Neural progenitor cell (in vitro differentiated cells): ENCODE measurements at places on chromosomes 11 and 22. TPM values are rescaled to one million over a fixed set of nuclear protein-coding genes. Genes with fewer than 3 reads are reported as not detected.

CALCA gene
- not detected in 2 replicates for total RNA-seq

MRGPRG gene
- total RNA-seq, result not detected in 2 replicates

- DNase-seq, result peak; percentile 44
Measured at GRCh38 chr11:64245797-64246620, 734 bp downstream of the PPP1R14B start.

ABCG4 gene
- total RNA-seq, result 0.24 and 0.65 TPM in 2 replicates

DNA sequence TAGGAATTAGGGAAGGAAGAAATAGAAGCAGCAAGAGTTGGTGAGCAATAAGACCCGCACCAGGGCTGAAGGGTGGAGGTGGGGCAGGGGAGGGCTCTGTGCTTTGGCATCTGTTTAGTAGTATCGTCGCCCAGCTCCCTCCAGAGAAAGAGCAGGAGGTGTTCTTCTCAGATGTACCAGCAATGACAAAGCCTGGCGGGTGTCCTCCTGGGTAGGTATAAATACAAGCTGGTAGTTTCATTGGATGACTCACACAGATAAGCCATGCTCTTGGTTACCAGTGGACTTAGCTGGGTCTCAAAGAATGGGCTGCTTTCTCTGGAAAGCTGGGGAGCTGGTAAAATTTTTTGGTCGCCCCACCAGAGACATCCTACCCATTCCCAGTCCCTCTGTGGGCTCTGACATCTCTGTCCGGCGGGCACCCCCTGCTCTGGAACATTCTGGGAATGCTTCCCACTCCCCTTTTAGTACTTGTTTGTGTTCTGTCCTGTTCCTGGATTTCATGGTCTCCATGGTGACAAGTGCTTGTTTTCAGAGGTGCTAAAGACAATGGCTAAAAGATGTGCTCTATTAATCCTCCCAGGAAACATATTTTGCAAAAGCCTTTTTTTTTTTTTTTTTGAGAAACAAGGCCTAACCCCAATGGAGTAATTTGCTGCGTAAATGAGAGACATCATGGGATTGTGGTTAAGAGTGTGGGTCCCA lies 15.4 kb upstream of the TUBA8 start:
- DNase-seq, result no peak

PKDREJ gene
- not detected in 2 replicates for total RNA-seq

- peak; percentile 99 for DNase-seq
Measured at GRCh38 chr22:39174498-39175352, 22.2 kb upstream of the CBX7 start.

GRCh38 chr11:12007230-12007593 lies 1.2 kb downstream of the DKK3 start:
- DNase-seq, result peak; percentile 12

GRCh38 chr11:78815831-78816230 lies 241.2 kb upstream of the NARS2 start:
- no peak for DNase-seq

DERL3 gene
- 1.1 and 7.7 TPM in 2 replicates for total RNA-seq

CABP2 gene
- total RNA-seq, result not detected in 2 replicates

- DNase-seq, result peak; percentile 49
Measured at GRCh38 chr22:22201185-22201929, 43.2 kb upstream of the VPREB1 start.

GRCh38 chr11:44421090-44421675 lies 111.2 kb upstream of the ALX4 start:
- DNase-seq, result peak; percentile 67

DNA sequence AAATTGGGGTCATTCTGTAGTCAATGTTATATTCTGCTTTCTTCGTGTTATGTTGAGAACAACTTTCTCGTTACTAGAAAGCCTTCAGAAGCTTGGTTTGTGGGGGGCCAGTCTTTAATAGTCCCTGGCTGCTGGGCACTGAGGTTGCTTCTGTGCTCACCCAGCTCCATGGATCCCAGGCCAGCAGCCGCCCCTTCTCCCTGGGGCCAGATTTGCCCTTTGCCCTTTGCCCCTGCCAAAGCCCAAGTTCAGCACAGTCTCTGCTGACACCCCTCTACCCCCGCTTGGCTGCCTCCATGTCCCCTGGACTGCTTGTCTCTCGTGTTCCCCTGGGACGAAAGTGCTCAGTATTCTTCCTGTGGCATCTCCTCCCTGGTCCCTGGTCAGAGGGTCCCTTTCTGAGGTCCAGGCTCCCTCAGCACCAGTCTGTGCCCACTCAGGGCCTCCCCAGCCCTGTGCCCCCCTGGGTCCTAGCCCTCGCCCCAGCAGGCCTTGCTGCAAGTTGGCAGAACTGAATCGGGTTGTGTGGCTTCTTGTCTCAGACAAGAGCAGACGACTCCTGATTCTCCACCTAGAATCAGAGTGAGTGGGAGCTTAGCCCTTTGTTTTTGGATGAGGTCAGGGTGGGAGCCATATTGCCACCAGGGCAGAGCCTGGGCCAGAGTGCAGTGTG lies 6.7 kb downstream of the TSPO start:
- DNase-seq, result no peak

SLC43A1 gene
- total RNA-seq, result 0.99 and 1.5 TPM in 2 replicates

DNA sequence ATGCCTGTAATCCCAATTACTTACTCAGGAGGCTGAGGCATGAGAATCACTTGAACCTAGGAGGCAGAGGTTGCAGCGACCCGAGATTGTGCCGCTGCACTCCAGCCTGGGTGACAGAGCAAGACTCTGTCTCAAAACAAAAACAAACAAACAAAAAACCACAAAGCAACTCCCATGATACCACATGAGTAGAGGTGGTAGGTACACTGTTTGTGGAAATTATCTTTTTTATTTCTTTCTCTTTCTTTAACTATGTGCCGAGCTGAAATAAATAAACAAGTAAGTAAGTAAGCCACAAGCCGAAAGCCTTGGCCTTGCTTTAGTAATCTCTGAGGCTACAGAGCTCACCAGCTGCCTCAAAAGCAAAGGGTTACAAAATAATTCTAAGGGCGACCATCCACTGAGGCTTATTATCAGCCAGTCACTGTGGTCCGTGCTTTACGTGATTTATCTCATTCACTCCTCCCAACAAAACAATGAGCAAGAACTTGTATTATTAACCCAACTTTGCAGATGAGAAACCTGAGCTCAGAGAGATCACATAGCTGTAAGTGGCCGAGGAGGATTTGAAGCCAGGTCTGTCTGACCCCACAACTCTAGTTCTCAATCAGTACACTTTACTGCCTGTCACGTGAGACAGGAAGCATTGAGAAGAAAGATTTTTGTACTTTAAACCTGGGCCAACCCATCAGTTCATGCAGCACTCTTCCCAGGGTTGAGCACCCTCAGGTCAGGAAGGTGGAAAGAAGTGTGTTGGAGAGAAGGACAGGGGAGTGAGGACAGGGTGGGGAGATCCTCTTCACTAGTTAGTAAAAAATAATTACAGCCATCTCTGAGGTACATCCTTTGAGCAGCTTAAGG lies 69.8 kb upstream of the MTMR2 start:
- DNase-seq, result no peak

DNA sequence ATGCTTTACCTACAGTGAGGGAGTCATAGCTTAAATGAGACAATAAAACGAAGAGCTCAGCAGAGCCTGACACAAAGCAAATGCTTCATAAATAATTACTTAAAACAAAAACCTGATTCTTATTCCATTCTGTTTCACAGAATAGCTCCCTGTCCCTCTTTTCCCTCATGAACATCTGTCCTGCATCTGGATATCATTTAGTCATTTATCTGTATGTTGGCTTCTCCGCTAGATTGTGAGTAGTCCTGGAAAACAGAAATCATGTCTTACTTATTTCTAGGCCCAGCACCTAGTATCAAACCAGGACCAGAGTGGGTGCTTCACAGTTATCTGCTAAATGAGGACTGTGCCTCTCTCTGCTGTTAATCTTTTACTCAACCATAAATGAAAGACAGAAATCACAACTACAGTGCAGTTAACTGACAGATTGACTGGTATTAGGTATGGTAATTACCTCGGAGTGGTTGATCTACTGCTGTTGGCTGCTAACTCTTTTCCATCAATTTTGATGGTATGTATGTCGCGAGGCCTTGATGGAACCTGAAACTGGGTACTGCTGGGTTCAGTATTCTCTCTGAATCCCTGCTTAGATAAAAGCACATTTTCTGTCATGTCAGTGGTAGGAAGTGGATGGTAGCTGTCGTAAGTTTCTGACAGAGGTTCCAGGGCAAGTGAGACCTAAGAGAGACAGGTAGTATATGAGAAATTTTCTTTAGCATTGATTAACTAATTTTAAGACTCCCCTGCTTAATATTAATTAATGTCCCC lies 31.5 kb downstream of the C2CD3 start:
- DNase-seq, result no peak

GGTLC2 gene
- not detected in 2 replicates for total RNA-seq

DNA sequence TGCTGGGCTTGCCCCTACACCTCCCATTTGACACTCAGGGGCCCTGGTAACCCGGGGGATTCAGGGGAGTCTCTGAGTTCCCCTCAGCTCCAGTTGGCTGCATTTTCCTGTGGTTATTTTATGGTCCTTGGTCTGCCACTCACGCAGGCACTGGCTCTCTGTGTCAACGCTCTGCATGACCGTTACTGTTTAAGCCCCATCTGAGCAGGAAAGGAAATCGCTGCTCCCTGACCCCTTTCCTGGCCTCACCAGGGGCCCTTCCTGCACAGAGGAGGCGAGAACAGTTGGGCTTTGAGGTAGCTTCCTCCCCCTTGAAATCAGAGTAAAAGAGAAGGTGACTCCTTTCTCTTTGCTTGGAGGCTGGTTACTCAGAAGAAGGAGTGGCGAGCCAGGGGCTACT lies 2.4 kb downstream of the C1QTNF4 start:
- DNase-seq, result peak; percentile 14
